NCI-H460 (cell line): ENCODE measurements at places on chromosomes 6 and 20.

GRCh38 chr6:33247977-33248642, 23.6 kb downstream of the VPS52 start:
- DNase-seq: peak; percentile 80

GRCh38 chr6:106765496-106765895, 136.1 kb downstream of the QRSL1 start:
- no peak for DNase-seq

DNA sequence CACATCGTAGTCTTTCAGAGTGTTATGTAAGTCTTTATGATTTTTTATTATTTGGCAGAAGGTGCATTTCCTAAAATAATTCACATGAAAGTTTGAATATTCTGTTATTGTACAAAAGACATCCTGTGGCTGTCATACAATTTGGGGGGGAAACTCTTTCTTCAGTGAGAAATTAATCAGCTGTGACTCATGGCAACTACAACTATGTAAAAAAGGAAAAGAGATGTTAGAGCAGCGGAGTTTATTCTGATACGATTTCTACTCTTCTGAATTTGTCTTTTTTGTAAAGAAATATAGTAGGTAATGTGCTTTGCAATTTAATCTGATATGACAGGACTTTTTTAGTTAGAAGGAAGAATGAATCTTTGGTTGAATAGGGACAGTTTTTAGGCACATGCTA, 14.2 kb downstream of the COL19A1 start:
- no peak for DNase-seq

GRCh38 chr20:37875460-37876175, 27.3 kb upstream of the VSTM2L start:
- DNase-seq: no peak

GRCh38 chr20:46023999-46024398, 5.0 kb upstream of the SLC12A5 start:
- DNase-seq: no peak

DNA sequence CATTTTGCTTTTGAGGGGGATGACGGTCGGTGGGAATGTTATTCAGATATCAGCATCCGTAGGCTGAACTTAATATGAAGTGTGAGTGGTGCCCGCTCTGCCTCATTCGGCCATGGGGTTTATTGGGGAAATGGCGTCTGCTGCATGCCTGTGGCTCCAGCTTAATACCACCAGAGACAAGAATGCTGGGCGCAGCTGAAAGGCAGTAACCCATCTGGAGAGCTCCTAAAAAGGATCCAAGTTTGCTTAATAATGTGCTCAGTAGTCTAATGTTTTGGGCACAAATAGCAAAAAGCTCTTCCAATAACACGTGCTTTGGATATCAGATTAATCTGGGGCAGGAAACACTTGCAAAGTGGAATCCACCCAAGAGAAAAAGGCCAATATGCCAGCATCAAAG, 273.0 kb upstream of the TAB2 start:
- no peak for DNase-seq

- DNase-seq: no peak
Measured at GRCh38 chr20:8837396-8837795, 231.5 kb upstream of the PLCB4 start.

- no peak for DNase-seq
Measured at GRCh38 chr20:55586610-55587009, 418.7 kb downstream of the CBLN4 start.

DNA sequence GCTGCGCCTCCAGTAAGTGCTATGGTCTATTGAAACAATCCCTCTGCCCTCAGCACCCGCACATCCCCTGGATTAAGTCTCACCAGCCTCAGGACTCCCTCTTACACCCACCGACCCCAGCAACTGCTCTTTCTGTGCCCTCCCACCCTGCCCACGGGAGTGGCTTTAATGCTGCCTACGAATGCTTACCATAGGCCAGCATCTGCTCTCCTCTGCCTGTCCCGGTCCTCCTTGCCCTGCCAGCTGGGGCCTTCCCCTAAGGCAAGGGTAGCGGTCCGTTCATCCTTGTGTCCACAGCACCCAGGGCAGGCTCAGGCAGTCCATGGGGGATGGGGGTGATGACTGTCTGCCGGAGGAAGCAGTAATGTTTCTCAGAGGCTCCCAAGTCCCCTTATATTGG, 4.1 kb downstream of the EBF4 start:
- DNase-seq: no peak

DNA sequence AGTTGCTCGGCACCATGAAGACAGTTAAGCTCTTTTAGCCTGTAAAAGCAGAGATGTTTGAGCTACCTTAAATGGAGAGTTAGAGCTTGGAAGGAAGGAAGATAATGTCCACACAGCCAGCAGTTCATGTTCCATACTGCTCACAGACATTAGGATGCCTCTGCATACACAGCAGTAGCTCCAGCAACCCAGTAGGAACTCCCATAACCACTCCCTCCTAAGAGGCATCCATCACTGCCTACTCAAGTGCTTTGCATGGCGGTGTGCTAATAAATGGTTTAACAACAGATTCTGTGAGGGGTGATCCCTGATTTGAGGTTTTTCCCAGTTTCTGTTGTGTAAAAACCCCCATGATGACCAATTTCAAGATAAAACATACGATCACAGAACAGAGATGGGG, 286.4 kb downstream of the HACE1 start:
- no peak for DNase-seq

DNA sequence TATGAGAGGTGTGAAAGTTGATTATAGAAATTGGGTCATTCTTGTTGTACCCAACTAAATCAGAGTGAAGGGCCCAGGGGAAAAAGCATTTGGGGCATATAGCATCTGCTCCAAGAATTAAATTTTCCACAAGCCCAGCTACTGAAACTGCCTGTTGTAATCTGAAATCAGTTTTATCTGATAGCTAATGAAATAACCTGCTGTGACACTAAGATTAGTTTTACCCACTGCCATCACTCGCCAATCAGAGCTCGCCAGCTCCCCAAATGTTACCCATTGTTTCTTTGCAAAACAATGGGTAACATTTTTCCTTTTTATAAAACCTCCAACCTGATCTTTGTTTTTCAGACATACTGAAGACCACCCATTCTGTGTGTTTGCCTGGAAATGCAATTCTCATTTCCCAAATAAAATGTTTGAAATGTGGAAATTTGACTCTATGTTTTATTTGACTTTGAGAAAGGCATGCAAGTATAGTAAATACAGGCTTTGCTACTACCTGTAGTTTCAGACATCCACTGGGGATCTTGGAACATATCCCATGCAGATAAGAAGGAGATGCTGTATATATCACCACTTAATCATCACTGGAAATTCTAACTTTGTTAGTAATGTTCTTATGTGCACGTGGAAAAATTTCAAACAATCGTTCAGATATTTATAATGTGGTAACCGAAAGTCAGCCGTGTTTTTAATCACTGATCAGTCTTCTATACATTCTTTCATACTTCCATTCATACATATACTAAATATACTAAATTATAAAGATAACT, 6.3 kb upstream of the AHI1 start:
- no peak for DNase-seq

DNA sequence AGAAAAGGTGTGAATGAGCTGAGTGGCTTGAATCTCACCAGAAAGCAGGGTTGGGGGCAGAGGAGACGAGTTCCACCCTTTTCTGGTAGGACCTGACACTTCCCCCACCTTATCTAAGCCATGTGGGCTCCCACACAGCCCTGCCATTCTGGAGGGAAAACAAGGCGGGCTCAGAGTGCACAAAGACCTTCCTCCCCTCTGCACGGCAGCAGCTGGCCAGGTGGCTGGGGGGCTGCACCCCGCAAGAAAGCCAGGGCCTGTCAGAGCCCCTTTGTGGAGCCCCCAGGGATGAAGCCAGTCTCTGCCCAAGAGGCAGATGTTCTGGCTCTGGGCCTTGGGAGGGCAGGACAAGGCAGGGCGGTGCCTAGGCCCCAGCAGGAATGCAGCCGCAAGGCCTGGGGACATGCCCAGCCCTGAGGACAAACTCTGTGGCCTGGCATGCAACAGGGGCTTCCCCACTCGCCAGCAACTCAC, 48.4 kb upstream of the DSN1 start:
- no peak for DNase-seq

- DNase-seq: no peak
Measured at GRCh38 chr6:15956205-15957106, 172.4 kb upstream of the MYLIP start.

GRCh38 chr20:58094698-58095097, 133.8 kb downstream of the ANKRD60 start:
- DNase-seq: no peak

GRCh38 chr6:101516578-101516977, 123.1 kb downstream of the GRIK2 start:
- no peak for DNase-seq

DNA sequence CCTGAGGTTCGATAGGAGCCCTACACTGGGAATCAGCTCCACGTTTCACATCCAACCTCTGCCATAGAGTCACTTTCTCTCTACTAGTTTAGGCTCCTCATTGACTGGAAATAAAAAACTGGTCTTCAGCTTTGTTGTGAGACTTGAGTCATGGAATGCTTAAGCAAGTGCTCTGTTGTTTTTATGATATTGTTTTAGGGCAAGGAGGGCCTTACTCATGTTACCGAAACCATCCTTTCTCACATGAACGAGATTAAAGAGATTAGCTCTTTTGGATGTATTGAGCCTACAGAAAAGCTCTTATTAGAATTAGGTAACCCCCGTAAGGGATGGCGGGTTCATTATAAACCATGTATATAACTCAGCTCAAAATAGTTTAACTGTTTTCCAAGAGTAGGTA, 6.9 kb upstream of the MOCS1 start:
- no peak for DNase-seq

GRCh38 chr6:169985121-169986015, 233.9 kb downstream of the ERMARD start:
- no peak for DNase-seq

DNA sequence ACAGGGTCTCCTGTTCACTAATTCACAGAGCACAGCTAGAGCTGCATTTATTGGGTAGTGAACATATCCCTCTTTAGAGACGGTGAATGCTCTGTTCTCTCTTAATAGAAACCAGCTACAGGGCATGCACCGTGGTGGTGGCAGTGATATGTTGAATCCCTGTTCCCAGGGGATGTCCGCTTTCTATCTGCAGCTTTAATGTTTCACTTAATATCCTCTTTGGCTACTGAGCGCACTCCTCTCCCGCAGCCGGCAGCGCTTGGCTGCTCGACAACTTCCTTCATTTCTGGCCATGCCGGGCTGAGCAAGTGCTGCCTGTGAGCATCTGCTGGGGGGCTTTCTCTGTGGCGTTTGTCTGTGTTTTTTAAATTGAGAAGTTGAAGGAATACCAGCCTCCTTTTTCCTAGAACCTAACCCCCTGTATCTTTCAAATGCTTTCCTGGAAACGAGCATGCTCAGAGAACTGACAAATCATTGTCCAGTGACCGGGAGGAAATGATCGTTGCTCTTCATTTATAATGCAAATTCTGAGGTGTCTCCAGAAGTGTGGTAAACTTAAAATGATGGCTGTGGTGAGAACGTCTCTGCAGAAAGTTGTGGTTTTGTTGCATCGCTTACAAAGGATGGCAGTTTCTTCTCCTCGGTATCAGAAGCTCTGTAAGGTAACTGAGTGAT, 297.9 kb downstream of the UTRN start:
- DNase-seq: no peak

- peak; percentile 41 for DNase-seq
Measured at GRCh38 chr6:25014791-25015560, 79.2 kb upstream of the RIPOR2 start.

DNA sequence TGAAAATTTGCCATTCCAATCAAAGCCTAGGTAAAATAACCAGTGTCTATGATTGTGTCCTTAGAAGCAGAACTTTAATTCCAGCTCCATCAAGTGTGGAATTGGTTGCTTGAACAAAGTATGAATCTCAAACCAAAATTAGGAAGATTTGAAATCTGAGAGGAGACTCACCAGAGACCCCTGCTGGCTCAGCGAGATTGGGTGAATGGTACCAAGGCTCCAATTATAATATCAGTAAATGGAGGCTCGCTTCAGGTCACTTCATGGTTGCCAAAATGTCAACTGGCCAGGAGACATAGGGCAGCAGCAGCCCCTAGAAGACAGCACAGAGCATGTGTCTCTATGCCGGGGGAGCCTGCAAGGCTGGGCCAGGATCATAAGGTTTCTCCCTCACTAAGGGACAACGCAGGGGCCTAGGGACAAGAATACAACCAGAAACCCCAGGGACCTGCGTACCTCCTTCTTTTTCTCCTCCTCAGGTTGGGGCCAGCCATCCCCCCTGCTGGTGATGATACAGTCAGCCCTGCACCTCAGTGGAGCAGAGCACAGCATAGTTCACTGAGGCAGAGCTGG, 14.0 kb downstream of the RBL1 start:
- DNase-seq: no peak

- no peak for DNase-seq
Measured at GRCh38 chr6:47836639-47837038, 54.8 kb downstream of the OPN5 start.
